Astrocyte (in vitro differentiated cells and primary cell): ENCODE measurements at places on chromosomes 6 and 20. TPM values are rescaled to one million over a fixed set of nuclear protein-coding genes. Genes with fewer than 3 reads are reported as not detected.

DNA sequence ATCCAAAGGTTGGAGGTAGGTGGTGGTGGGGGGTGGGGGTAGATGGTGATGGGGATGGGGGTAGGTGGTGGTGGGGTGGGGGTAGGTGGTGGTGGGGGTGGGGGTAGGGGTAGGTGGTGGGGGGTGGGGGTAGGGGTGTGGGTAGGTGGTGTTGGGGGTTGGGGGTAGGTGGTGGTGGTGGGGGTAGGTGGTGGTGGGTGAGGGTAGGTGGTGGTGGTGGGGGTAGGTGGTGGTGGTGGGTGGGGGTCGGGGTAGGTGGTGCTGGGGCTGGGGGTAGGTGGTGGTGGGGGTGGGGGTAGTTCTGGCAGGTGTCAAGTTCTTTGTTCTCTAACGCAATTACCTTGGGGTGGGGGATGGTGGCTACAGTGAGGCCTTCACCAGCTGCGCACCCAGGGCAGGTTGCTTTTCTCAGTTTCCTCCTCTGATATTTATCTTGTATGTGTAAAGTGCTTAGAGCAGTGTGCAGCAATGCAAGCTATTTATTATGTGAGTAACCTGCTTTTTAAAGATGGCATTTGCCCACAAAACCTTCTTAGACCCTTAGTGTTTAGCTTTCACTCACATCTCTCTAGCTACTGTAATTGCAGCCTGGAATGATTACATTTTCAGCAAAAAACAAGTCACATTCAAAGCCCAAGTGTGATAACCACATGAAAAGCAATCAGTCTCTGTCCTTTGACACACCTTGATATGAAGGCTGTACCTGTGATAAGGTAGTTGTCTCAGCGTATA is 8.2 kb upstream of the CCDC167 start:
- DNase-seq, result no peak

Gene SGK2
- total RNA-seq, result 0.64 and 1.0 TPM in 2 replicates

Gene SLC22A1
- 2.1 and 3.2 TPM in 2 replicates for total RNA-seq

- DNase-seq, result peak; percentile 3
These were observed 772 bp downstream of the SESN1 start for GRCh38 chr6:109093732-109094415.

Gene ZC3H12D
- total RNA-seq, result 0.05 and 0.10 TPM in 2 replicates

Gene ENPP4
- 5.0 and 5.7 TPM in 2 replicates for total RNA-seq

- peak; percentile 80 for DNase-seq
These were observed 42.6 kb downstream of the TTI1 start for GRCh38 chr20:37990571-37991151.

- DNase-seq, result no peak
These were observed 49.5 kb upstream of the PCSK2 start for GRCh38 chr20:17177341-17177740.

DNA sequence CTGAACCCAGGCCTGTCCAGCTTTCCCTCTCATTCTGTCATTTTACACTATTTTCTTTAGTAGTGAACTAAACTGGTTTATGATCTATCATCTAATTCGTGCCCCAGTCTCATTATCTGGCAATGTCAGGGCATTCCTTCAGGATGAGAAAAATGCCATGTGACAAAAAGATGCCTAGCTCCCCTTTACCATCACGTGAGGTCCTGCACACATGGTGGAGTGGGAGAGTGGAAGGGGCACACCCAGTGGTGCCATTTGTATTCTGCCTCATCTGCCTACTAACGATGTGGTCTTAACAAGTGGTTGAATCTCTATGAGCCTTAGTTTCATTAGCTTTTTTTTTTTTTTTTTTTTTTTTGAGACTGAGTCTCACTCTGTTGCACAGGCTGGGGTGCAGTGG is 41.2 kb downstream of the CDC5L start:
- DNase-seq, result no peak

- peak; percentile 47 for DNase-seq
These were observed 62.7 kb downstream of the FYN start for GRCh38 chr6:111810294-111811131.

Gene EEF1A2
- 31.8 and 37.6 TPM in 2 replicates for total RNA-seq

GRCh38 chr6:24916496-24916895 is 19.3 kb downstream of the RIPOR2 start:
- no peak for DNase-seq

DNA sequence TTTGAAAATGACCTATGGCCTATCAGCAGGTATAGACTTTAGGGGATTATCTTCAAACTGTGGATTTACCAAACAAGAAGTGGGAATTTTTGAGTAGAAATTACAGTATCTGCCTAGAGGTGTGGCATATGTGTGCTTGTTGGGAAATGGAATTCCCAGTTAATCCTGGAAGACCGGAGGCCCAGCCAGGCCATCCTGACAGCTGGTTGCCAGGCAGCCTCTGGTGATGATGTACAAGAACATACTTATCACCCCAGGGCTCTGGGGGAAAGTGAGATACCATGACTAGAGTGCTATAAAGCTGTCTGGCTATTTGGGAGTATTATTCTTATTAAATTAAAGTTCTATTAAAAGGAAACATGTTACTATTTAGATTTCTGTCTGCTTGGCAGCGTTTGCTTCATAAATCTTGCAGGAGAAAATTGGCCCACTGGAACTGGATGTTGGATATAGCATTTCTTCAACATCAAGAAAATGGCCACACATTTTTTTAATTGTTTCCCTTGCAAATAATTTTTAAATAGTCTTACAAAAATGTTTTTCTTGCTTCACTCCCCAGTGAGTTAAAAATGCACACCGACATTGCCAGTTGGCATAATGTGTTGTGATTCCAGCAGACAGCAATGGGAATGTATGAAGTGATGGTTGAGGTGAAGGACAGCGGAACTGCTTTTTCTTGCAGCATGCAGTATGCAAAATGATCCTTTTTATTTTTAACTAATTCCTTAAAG is 187.8 kb downstream of the MYLK4 start:
- no peak for DNase-seq

Gene DHX16
- total RNA-seq, result 29.3 and 30.0 TPM in 2 replicates

Gene MCUR1
- total RNA-seq, result 21.5 and 21.8 TPM in 2 replicates

GRCh38 chr20:48794816-48795457 is 32.9 kb downstream of the PREX1 start:
- DNase-seq, result no peak

Gene C6orf132
- total RNA-seq, result 3.3 and 5.3 TPM in 2 replicates

- DNase-seq, result no peak
These were observed 2.3 kb downstream of the TRAPPC3L start for GRCh38 chr6:116543149-116543548.

- DNase-seq, result no peak
These were observed 319.9 kb downstream of the TRDN start for GRCh38 chr6:123316733-123317323.

DNA sequence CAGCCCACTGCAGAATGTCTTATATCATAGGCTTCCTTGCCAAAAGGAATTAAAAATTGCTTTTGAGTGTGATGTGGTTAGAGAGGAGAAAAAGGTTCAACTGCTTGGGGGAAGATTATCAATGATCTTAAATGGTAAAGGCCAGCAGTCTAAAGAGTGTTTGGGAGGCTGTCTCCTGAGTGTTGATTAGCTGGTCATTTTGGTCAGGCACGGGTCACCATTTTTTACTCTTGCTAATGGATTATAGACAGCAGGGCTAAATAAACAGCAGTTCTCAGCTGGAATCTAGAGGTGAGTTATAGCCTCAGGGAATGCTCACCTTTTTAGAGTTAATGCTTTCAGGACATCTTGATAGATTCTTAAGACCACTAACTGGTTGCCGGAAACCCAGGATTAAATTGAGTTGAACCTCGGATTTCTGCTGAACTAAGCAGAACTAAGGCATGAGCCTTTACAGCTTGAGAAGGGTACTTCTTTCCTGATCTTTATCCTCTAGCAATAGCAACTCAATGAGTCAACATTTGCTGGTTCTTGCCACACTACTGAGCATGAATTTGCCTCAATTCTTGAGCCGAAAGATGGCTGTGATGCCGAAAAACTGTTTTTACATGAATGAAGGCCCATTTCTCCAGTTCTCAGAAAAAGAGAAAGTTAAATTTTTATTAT is 120.4 kb downstream of the LRRC1 start:
- DNase-seq, result peak; percentile 45

GRCh38 chr6:78577585-78577984 is 289.8 kb upstream of the IRAK1BP1 start:
- no peak for DNase-seq

- no peak for DNase-seq
These were observed 78.6 kb upstream of the RBM24 start for GRCh38 chr6:17202526-17202925.

Gene SAMD10
- total RNA-seq, result 2.7 and 4.3 TPM in 2 replicates

DNA sequence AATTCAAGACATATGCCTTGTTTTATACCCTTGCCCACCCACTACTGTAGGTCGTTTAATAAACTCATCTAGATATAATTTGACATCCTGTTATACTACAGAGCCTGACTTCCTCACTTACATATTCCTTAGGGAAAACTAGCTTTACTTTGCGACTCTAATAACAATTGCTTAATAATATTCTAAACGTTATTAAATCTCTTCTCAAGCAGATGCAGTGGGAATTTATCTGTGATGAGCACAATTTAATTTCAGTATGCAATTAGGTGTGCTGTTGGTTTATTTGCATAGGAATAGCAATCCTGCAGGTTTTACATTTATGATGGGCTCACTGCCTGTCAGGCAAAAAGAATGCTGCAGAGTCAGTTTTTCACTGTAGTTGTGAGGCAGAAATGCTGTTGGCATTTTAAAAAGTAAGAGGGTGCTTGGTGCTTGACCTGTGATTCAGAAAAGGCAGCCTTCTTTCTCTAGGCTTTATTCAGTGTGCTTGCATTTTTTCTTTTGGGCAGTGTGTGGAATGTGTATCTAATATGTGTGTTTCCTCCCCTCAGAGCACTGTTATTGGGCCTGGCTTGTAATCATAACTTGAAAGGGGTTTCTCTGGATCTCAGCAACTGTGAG is 152.3 kb upstream of the SCGN start:
- peak; percentile 58 for DNase-seq

DNA sequence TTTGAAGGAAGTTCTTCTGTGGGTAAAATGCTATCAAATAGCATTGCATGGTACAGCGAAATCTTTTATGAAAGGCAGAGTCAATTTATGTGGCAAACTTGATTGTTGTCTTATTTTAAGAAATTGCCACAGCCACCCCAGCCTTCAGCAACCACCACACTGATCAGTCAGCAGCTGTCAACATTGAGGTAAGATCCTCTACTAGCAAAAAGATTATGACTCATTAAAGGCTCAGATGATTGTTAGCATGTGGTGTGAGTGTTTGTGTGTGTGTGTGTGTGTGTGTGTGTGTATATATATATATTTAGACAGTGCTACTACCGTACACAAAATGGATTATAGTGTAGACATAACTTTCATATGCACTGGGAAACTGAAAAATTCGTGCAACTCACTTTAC is 27.8 kb downstream of the LRRN4 start:
- peak; percentile 43 for DNase-seq

DNA sequence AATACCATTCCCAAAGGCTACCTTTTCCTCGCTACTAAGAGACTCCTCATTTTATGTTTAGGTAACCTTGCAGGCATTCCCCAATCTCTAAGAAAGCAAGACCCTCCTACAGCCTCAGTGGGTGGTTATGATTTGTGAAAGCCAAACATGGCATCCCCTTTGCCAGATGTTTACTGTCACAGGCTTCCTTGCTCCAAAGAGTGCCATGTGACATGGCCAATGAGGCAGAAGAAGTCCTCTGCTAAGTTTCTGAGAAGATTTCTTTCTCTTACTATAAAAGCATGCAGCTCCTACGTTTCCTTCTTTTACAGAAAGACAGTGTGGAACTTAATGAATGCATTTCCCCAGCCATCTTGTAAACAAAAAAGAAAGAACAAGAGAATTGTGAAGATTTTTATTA is 688.2 kb downstream of the TBC1D32 start:
- DNase-seq, result no peak

DNA sequence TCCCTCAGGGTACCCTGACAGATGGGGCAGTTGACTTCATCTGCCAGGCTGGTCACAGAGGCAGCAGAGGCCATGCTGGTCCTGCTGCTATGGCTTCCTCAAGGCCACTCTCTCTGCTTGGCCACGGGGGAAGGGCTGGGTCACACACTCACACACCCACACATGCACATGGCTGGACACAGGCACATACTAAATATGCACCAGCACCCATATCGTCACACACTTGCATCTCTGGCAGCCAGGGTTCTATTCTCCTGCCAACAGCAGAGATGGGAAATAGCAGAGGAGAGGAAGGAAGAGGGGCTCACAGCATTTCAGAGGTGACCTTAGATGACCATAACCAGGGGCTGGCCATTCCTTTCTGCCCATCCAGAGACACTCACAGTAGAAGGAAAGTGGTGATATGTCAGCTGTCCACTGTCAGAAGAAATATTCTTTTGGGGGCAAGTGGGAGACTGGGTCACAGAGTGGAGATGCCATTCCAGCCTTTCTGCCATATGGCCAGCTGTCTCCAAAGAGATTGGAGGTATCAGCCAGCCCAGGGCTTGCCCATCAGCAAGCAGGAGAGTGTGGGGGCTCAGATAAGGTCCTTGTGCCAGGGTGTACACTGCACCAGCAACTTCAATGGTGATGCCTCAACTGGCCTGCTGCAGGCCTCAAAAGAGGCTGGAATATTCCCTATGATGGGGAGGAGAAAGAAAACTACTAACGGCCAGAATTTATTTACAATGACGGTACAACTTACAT is at the start of gene TRIM10:
Gene TRIM10, minus strand, starts transcription at position 427 of the 747 bp plus-strand sequence. Its CDS starts 353 bp downstream, at position 74.
- DNase-seq, result no peak

- peak; percentile 16 for DNase-seq
These were observed 115.3 kb upstream of the EDN1 start for GRCh38 chr6:12174878-12175277.

DNA sequence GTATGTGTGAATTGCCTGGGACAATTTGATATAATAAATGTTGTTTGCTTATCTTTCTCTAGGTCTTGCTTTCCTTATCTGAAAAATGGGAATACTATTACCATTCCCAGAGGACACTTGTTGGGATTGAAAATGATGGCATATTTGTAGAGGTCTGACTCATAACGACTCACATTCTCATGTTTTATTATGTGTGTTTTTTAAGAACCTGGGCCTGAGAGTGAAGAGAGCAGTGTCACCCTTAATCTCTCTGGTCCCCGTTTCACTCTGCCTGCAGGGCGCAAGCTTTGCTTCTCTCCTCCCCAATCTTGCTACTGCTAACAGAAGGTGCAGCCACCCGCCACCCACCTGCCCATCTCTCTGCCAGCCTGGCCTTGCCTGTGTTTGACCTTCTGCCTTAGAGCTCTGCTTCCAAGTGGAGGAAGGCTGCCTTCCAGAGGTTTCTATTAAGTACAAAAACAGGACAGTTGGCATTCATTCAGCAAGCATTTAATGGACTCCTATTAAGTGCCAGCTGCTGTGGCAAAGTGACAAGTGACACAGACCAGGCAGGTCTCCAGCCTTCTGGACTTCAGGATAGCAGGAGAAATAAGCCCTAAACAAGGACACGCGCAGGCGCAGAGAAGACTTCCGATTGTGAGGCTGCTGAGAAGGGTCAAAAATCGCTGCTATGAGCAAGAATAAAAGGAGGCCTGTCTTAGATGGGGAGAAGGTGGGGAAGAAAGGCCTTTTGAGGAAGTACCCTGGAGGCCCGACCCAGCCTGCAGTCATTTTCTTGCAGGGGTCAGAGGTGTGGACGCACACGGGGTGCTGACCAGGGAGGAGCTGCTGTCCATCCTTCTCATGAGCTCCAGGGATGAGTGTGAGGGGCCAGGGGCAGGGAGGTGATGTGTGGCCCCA is 112.5 kb downstream of the JPH2 start:
- DNase-seq, result peak; percentile 63
